ENCODE measurements at places on chromosomes 16 and 17. TPM values are rescaled to one million over a fixed set of nuclear protein-coding genes. Genes with fewer than 3 reads are reported as not detected.

PMFBP1 gene
- total RNA-seq, result 0.10 TPM

DNA sequence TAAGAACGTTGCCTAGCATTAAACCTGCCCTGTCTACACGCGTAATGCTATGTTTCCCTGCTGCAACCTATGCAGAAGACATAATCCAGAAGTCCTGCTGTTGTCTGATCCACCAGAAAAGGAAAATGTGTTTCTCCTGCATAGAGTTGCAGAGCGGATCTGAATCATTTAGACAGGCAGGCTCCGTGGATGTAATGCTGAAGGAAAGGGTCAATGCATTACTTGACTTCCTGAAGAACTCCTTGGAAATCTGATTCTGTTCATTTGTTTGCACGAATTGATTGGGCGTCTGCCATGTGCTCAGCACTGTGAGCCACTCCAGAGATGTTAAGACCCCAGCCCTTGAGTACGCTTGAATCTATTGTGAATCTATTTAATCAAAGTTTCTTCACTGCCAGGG, 83.4 kb downstream of the FOXL1 start:
- DNase-seq, result no peak

DNA sequence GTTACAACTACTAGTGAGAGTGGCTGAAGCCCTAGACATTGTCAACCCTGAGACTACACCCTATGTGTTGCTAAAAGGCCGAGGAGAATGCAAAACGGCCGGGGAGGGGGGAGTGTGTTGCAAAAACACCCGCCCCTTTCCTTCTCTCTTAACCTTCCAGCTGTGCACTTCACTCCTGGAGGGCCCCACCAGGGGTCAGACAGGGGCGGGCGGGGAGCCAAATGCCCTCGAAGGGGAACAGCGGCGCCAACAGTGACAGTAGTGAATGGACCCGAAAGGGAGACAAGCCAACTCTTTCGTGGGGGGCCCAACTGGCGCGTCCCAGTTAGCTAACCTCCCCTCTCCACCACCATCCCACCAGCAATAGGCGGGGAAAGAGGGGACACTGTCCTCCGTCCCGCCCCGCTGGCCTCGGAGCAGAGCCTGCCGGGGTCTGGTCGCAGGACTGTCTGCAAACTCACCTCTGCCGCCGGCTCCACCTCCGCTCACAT, 352 bp downstream of the MARF1 start:
- DNase-seq, result no peak

MYO15A gene
- 0.36 TPM for total RNA-seq

DNA sequence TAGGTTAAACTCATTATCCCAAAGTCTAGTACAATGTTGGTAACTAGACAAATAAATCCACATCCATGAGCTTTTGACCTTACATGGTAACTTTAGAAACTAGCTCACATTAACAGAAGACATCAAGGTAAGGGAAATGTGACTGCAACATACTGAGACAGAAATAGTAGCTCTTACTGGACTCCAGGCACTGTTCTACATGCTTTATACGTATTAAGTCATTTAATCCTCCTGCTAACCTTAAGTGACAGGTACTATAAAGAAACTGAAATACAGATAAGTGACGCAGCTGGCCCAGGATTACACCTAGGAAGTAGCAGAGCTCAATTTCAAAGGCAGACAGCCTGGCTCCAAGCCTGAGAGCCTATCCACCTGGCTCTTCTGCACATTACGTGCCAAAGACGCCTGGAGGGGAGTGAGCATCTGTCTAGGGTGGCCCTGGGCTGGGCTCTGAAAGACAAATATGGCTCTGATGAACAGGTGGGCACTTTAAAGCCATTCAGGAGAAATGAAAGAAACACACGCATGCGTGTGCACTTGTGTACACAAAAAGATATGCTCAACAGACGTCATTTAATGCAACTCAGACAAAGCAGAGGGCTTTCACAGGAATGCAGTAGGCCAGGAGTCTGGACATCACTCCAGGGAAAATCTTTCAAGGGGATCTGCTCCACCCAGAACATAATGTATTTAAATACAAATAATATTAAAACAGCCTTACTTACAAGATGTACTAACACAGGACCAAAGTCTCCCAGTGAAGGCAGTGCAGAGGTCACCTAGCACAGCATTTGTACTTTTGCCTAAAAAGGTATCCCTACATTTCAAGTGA, 4.4 kb downstream of the ZC3H7A start:
- no peak for DNase-seq

CES4A gene
- total RNA-seq, result 6.1 TPM

GHDC gene
- 21.8 TPM for total RNA-seq

DNA sequence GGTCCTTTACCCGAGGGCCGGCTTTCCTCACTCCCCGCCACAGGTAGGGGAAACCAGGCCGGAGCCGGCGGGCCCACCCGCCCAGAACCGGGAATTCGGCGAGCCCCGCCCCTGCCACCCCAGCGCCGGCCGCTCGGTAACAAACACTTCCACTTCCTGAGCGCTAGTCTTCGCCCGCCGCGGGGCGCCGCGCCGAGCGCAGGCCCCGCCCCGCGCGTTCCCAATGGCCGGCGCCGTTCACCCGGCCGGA, 224 bp upstream of the NHERF1 start:
- DNase-seq, result no peak

CCR7 gene
- total RNA-seq, result 0.44 TPM

ZNRF1 gene
- total RNA-seq, result 52.3 TPM

DNA sequence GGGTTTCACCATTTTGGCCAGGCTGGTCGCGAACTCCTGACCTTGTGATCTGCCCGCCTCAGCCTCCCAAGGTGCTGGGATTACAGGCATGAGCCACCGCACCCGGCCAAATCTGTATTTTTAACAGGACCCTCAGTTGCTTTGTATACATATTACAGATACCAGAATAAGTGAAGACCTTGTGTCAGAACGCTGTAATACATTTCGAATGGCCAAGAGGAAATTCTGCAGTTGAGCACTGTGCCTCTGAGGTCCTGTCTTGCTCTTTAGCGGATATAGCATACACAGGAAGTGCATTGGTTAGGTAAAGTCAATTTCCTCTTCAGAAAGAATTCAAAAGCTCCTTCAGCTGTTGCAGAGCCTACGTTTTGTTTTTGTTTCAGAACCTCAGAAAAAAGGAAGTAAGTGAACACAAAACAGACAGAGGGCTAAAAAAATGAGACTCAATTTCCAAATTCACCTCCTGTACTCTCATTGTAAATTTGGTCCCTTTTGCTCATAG, 15.7 kb downstream of the CRLF3 start:
- no peak for DNase-seq

KRTAP9-8 gene
- total RNA-seq, result not detected

- DNase-seq, result peak; percentile 53
Measured at GRCh38 chr16:24309258-24310142, 53.4 kb downstream of the CACNG3 start.

MT1A gene
- total RNA-seq, result 52.1 TPM

GRCh38 chr16:25219070-25219737, 2.5 kb downstream of the AQP8 start:
- DNase-seq, result no peak

EME1 gene
- 15.3 TPM for total RNA-seq

GRCh38 chr17:63279498-63280230, 166.4 kb downstream of the CYB561 start:
- DNase-seq, result no peak

DNA sequence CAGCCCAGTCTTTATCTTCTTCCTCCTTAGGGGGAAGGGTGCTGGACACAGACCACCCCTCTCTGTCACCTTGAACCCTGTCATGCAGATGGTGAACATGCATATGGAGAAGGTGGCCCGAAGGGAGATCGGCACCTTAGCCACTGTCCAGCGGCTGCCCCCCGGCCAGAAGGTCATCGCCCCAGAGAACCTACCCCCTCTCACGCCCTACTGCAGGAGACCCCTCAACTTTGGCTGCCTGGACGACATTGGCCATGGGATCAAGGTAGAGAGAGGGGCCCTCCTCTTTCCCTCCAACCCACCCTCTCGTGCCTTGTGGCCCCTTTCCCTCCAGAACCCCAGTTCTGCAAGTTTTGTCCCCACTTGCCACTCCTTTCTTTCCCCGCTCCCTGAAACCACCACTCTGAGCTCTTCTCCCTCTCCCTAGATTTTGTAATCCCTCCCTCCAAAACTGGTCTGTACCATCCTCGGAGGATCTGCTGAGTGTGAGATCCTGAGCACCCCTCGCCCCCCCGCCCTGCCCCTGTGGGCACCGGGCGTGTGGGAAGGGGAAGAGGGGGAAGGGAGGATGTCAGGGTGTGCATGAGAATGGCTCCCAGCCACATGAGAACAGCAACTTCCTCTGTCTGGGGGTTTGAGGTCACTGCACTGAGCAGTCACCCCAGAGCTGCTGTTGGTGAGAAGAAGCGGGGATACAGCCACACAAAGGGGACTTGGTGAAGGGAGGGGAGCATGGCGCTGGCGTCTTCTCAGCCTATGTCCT, 7.3 kb downstream of the ABI3 start:
- DNase-seq, result no peak

DNA sequence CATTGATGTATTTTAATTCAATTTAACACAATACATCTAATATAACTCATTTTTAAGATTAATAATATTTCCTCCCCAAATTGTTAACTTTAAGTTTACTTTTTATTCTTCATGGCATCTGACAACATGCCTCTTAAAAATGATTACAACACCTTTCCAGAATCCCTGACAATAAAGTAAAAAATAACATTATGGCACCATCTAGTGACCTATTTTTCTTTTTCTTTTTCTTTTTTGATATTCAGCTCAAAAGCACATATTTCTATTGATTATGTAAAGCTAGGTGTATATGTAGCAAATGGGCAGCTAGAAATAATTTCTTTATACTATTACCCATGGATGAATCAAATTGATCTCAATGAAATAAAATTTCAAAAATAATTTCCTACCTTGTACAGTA, 834.3 kb upstream of the CDH8 start:
- no peak for DNase-seq

- no peak for DNase-seq
Measured at GRCh38 chr16:4064950-4065352, 51.3 kb downstream of the ADCY9 start.

DNA sequence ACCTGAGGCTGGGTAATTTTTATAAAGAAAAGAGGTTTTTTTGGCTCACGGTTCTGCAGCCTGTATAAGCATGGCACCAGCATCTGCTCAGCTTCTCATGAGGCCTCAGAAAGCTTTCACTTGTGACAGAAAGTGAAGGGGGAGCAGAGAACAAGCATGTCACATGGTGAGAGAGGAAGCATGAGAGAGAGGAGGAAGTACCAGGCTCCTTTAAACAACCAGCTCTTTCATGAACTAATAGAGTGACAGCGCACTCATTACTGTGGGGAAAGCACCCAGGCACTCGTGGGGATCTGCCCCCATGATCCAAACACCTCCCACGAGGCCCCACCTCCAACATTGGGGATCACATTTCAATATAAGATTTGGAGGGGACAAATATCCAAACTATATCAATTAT, 86.8 kb downstream of the USP32 start:
- no peak for DNase-seq

AOC3 gene
- 0.21 TPM for total RNA-seq

GRCh38 chr17:50056217-50056960, 479 bp downstream of the ITGA3 start:
- DNase-seq, result no peak

DNA sequence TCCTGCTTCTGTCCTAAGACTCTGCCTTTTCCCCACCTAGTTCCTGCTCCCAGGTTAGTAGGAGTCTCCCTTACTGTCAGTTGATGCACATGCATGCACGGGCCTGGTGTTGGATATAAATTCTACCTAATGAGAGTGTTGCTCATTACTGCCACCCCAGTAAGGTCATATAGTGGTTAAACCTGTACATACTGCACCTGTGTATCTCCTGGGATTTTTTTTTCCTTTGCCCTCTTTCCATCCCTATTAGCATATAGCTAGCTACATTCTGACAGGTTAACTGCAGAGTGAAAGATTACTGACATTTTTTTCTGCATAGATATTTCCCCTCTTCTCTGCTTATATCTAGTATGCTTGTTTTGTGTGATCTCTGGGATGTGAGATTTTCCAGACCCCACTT, 201.5 kb upstream of the PIRT start:
- no peak for DNase-seq

DNA sequence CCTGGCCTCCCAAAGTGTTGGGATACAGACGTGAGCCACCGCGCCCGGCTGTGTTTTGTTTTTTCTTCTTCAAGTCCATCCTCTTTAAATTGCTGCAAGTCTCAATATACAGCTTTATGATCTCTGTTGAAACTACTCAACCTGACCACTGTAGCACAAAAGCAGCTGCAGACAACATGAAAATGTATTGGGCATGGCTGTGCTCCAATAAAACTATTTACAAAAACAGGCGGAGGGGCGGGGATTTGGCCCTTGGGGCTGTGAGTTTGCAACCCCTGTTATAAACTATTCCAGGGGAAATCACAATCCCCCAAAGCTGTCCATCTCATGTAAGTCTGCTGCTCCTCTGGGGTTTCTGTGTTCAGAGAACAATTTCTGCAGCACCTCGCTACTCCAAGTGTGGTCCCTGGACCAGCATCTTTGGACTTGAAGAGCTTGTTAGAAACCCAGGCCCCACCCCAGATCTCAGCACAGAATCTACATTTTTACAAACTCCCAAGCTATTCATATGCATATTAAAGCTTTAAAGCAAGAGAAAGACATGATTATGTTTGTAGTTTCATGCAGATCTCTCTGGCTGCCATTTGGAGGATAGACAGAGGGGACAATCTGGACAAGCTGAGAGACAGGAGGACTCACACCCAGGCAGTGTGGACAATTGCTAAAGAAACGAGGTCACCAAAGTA, 33.6 kb downstream of the TEKT5 start:
- DNase-seq, result no peak

GRCh38 chr17:67712375-67712774, 5.4 kb upstream of the NOL11 start:
- no peak for DNase-seq

DNA sequence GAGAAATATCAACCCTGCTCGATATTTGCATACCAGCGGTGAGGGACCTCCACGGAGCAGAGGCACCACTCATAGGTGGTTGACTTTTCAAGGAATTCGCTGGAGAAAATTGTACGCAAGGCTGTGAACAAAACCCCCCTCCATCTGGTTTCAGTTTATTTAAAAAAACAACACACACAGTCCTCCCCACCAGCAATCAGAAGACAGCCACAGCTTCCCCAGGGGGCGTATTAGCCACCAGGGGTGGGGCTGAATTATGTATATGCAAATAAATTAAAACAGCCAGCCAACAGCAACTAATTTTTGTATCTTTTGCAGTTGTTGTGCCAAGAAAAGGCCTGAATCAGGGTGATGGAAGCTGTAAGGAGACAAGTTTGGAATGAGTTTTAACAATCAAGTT, 5.9 kb upstream of the HSD11B2 start:
- DNase-seq, result no peak

CNTNAP1 gene
- total RNA-seq, result 20.4 TPM

- no peak for DNase-seq
Measured at GRCh38 chr16:54597222-54597621, 310.6 kb upstream of the IRX3 start.

RDM1 gene
- 5.5 TPM for total RNA-seq

- DNase-seq, result no peak
Measured at GRCh38 chr16:82504836-82505235, 121.9 kb upstream of the CDH13 start.

DNA sequence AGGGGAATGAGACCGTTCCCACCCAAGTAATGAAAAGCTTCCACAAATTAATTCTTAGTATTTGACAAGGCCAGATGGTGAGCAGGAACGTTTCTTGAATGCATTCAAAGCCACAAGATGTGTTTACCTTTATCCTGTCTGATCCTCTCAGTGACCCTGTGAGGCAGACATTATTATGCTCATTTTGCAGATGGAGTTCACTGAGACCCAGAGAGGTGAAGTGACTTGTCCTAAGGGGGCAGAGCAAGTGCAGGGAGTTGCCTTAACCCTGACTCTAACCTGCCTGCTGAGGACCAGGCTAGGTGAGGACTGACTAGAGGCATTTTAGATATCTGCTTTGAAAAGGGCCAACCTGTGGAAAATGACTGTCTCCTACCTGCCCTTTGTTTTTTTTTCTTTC, 156.7 kb downstream of the HAPSTR1 start:
- DNase-seq, result no peak

Data from Panc1 (cell line).